ENCODE measurements at places on chromosomes 12 and 14.

DNA sequence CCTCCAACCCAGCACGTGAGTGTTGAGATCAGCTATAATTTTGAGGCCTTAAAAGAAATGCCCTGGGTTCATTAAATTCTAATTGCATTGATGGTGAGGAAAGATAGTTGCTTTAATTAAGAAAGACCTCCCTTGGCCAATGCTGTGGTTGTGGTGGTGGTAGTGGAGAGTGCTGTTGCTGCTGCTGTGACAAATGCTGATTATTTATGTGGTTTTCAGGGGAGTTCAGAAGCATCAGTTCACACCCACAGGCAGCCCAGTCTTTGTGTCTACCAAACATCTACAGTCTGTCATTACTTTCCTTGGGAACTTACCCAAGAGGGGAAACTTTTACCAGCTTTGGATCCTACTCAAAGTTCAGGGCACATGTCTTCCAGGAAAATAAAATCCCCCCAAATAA is 178.4 kb upstream of the PARP11 start:
- DNase-seq = no peak

DNA sequence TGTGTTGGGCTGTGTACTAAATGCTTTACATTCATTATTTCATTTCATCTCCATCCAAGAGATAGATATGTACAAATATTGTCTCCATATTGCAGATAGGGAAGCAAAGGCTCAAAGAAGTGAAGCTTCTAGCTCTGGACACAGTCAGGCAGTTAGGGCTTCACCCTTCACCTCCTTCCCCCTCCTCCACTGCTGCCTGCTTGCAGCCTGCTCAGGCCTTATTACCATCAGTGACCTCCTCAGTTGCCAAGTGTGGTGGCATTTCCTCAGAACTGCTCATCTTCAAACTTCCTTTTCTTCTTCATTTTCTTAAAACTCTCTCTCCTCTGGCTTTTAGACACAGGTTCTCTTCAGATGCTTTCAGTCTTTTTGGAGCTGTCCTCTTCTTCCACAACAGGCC is 4.7 kb upstream of the GPATCH2L start:
- DNase-seq = no peak

- DNase-seq = no peak
Observed at GRCh38 chr14:89600950-89601826, 184.2 kb upstream of the FOXN3 start.

GRCh38 chr12:52674433-52674775 is 5.8 kb downstream of the KRT1 start:
- no peak for DNase-seq

GRCh38 chr14:98698341-98698740 is 573.7 kb downstream of the BCL11B start:
- no peak for DNase-seq

DNA sequence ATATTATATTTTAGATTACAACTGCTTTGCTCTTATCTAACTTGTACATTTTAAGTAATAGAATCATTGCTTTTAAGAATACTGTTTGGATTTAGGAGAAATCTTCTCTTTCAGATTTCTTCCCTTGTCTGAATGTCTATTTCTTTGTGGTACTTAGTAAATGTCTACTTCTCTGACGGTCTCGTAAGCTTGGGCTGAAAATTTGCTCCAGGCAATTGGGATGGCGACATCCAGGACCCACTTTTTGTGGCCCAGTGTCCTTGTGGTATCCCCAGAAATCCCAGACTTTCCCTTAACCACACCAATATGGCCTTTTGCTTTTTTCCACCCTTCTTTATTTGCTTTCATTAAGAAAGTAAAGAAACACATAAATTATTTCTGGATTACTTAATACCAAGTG is 24.0 kb upstream of the CCER1 start:
- no peak for DNase-seq

- no peak for DNase-seq
Observed at GRCh38 chr14:65057695-65058094, 44.6 kb downstream of the MAX start.

DNA sequence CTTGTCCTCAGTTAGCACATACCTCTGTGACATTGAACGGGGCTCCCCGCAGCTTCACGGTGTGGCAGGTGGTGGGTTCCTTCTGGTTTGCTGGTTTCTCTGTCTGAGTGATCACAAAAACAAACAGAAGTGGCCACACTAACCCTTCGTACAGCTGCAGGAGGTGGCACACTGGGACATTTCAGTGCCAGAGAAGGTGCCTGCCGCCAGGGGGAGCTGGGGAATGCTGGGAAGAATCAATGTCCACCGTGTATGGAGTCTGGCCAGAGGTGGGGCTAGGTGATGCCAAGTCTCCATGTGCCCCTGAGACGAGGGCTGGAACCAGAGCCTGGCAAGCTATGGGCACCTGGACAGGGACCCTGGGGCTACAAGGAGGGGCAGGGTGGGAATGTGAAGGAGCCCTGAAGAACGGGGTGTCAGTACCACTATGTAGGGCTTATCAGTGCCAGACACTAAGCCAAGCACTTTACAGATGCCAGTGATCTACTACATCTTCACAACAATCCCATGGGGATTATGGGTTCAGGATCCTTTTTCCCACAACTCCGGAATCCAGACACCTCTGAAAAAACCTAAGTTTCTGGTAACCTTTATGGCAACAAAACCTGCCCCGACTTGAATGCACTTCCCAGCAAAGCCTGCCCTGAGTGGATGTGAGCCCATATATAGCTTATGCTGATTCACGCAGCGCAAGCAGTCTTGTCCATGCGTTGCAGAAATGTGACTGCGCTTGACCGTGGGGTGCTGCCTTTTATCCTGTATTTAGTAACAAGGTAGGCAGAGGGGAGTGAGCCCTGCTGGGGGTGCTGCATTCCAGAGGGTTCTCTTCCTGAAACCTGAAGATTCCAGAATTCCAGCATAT is 10.8 kb downstream of the RBM19 start:
- peak; percentile 7 for DNase-seq

DNA sequence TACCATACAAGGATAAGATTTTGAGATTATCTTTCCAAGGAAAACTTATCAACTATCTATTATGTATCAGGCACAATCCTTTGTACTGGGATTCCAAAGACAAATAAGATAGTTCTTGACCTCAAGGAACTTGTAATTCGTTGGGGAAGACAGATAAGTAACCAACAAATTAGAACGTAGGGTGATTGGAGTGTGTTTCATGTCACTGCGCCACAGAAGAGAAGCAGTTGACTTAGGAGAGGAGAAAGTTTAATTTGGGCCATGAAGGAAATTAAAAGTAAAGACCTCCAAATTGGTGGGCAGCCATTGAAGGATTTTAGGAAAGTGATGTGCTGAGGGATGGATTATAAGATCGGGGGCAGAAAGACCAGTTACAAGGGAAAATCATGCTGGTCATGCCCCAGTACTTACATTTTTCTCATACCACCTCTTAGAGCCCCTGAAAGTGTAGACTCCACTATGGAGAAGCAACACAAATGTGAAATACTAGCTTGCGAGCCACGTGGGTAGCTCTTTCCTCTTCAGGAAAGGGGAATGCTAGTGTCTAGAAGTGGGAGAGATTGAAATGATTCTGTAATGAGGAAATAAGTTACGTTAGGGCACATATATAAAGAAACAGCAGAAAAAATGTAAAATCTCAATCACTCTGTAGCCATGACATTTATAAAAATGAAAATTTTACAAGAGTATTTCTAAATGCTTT is 148.7 kb downstream of the ETV6 start:
- no peak for DNase-seq

DNA sequence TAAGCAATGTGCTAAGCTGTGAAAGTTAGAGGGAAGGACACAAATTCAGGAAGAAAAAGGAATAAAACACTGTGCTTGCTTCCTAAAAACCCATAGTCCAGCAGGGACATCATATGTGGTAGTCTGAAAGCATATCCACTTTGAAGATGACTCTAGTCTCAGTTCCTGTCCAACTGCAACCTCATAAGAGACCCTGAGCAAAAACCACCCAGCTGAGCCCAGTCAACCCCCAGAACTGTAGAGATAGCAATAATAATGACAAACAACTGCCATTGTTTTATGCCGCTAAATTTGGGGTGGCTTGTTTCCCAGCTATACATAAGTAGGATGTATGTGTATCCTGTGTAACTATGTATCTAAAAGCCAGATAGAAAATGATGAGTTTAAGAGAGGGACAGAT is 3.9 kb upstream of the SERPINA4 start:
- DNase-seq = no peak

DNA sequence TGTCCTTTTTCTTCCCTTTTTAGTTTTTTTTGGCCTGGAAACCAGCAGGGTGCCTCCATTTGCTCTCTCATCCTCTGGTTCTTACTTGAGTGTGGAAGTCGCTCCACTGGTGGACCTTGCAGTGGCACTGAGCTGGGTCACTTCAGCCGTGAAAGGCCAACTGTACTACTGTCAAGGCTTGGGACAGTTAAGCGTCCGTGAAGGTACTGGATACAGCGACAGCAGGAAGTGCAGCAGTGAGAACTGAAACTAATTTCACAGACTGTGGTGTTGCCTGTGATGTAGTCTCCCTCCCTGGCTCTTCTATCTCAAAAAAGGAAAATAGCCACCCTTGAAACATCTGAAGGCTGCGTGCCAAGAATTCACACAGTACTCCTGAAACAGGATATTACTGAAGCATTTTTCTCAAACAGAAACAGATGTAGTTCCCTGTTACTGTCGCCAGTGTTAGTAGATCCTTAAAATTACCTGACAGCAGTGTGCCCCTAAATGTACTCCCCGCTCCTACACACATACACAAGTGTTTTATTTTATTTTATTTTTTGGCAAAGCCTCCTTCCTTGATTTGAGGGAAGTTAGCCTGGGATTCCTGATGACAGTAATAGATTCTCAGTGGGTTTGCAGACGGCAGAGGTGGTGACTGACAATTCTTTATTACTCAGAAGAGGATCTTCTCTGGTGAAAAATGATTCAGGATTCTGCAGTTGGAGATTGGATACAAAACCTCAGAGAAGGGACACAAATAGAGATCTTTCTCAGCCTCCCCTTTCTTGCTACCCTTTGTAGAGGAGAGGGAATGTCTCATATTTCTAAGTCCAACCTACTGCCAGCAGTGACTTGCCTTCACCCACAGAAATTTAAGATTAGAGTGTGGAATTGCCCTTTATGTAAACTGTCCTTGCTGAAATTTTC is 4.4 kb downstream of the SUSD6 start:
- peak; percentile 14 for DNase-seq

DNA sequence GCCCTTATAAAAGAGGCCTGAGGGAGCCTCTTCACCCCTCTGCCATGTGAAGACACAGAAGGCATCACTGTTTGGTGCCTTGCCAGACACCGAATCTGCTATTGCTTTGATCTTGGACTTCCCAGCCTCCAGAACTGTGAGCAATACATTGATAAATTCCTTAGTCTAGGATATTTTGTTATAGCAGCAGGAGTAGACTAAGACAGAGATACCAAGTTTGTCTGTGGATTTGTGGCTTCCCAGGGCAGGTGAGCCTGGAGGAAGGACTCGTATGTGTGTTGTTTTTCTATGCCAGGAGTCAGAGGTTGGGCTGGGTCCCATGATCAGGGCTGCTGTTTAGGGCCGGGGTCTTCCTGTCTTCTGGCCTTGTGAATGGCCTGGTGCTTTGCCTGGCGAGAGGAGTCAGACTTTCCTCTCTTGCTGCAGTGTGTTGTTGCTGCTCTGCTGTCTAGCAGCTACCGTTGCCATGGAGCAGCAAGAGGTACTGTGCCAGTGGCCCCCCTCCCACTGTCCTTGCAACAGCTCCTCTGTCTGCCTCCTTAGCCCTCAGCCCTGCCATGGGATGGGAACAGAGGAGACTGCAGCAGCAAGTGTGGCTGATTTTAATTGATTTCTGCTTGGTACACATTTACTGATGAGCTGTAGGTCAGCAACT is 111.2 kb downstream of the CHST11 start:
- no peak for DNase-seq

GRCh38 chr14:90830931-90831701 is 14.9 kb upstream of the TTC7B start:
- DNase-seq = no peak

DNA sequence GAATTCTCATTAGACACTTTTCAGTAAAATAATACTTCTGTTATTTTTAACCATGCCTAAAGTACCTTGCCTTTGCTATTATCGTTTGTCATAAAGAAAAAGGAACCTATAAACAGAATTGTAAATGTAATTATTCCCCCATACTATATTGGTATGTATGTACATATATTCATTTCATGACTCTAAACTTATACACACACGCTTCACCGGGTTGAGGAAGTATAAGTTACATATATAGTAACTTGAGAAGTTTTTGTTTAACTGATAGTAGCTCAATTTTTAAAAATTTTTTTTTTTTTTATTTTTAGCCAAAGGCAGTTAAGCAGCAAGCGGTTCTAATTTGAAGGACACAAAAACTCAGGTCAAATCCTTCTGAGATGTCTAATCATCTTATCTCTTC is 107.6 kb downstream of the PLEKHG7 start:
- no peak for DNase-seq

DNA sequence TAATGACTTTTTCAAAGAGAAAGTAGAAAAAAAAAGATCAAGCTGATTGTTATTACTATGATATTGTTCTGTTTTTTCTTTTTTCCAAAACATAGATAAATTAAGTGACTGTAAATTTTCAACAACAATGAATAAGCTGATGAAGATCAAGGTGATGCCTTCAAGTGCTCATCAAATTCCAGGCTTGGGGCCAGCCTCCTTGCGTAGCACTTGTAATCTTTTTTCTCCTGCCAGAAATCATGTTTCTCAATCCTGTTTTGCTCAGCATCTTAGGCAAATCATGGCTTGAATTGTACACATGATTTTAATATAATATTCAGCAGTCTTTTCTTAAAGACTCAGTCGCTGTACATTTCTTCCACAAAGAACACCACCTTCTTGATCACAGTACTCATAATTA is 333.2 kb downstream of the NPAS3 start:
- no peak for DNase-seq

DNA sequence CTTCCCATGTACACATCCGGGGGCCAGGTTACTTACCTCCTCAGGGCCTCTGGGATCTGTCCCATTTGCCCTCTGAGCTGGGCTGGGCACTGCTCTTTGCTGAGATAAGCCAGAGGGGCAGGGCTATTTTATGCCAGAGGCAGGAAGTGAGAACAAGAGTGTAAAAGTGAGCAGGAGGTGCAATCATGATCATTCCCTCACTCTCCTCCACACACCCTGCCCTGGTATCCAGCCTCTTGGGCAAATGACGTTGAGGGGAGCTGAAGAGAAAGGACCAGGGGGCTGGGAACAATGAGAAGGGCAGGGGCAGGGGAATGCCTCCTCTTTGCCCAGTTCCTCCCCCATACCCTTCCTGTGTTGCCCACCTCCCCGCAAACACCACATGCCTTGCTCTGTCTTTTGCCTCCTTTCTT is 4.2 kb downstream of the LPAR5 start:
- DNase-seq = no peak

- no peak for DNase-seq
Observed at GRCh38 chr12:7868391-7868790, 4.3 kb downstream of the SLC2A14 start.

DNA sequence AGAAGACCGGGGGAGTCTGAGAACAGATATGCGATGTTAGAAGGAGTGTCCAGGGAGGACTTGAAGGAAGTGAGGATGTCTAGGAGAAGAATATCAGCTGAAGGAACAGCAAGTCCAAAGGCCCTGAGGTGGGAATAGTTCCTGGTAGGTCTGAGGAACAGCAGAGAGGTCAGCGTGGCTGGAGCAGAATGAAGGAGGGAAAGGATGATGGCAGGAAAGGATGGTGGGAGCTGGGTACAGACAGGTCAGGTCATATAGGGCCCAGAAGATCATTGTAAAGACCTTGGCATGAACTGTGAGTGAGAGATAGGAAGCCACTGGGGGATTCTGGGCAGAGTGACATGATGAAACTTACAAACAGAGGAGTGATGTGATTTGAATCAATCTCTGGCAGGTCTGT is 171.0 kb downstream of the ETV6 start:
- no peak for DNase-seq
